ENCODE measurements at places on chromosomes 3 and 15.

DNA sequence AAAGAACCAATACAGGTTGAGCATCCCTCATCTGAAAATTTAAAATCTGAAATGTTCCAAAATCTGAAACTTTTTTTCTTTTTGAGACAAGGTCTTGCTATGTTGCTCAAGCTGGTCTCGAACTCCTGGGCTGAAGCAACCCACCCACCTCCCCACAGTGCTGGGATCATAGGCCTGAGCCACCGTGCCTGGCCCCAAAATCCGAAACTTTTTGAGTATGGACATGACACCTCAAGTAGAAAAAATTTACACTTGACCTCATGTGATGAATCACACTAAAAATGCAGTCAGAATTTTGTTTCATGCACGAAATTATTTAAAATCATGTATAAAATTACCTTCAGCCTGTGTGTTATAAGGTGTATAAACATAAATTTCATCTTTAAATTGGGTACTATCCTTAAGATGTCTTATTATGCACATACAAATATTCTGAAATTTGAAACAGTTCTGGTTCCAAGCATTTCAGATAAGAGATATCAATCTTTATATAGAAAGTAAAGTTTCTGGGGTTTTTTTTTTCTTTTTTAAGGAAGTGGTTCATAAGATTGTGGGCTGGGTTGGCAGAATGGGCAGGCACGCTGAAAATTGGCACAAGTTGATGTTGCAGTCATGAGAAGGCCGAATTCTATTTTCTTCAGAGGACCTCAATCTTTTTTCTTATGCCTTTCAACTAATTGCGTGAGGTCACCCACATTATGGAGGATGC is 72.5 kb downstream of the SPRED1 start:
- DNase-seq, result no peak

DNA sequence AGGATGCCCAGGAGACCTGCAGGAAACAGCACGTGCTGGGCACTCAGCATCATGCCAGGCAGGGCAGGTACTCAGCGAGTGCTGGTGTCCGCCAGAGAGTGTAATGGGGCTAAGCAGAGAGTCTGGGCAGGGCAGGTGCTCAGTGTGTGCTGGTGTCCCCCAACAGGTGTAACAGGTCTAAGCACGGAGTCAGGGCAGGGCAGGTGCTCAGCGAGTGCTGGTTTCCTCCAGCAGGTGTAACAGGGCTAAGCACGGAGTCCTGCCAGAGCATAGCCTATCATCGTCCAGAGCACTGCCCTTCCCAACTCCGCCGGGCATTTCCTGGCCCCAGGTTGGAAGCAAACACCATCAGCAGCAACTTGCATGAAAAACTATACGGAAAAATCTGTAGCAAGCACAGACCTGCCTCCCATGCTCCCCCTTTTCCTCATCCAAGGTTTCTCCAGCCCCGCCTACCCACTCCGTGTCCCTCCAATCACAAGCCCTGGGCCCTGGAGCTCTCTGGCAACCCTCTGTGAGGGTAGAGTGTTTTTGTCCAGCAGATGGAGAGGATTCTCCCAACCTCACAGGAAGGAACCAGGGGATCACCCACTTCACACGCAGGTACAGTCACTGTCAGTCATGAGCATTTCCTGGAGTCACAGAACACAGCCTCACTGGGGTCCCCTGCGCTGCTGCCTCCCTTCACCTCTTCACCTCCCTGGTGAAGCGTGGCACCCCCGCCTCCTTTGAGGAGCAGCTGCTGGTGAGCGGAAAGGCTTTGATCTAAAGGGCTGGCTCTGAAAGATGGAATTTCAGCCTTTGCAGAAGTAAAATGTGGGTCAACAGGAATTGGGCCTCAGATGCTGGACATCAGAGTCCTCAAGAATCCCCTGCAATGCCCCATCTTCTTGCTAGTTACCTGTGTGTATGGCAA is 302.5 kb downstream of the OCA2 start:
- DNase-seq, result no peak

DNA sequence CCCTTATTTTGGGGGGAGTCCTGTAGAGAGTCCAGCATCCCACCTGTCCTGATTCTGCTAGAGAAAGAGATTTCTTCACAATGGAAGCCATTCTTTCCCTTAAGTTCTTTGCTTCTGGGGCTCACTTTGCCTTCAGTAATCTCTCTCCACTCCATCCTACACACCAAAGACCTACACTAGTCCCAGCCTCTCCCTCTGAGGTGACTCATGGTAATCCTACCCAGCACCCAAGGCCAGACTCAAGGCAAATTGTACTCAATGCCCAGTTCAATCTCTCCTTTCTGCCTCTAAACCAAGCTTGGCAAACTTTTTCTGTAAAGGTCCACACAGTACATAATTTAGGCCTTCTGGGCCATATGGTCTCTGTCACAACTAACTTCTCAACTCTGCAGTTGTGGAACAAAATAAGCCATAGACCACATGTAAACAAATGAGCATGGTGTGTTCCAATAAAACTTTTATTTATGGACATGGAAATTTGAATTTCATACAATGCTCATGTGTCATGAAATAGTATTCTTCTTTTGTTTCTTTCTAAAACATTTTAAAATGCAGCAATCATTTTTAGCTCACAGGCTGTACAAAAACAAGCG is 72.5 kb downstream of the MRPL46 start:
- no peak for DNase-seq

- no peak for DNase-seq
These were observed 468.9 kb downstream of the MCTP2 start for GRCh38 chr15:94700211-94700610.

GRCh38 chr3:52097851-52098507 is 41.6 kb upstream of the DUSP7 start:
- DNase-seq, result no peak

- DNase-seq, result no peak
These were observed 11.0 kb downstream of the CD47 start for GRCh38 chr3:108079877-108080276.

DNA sequence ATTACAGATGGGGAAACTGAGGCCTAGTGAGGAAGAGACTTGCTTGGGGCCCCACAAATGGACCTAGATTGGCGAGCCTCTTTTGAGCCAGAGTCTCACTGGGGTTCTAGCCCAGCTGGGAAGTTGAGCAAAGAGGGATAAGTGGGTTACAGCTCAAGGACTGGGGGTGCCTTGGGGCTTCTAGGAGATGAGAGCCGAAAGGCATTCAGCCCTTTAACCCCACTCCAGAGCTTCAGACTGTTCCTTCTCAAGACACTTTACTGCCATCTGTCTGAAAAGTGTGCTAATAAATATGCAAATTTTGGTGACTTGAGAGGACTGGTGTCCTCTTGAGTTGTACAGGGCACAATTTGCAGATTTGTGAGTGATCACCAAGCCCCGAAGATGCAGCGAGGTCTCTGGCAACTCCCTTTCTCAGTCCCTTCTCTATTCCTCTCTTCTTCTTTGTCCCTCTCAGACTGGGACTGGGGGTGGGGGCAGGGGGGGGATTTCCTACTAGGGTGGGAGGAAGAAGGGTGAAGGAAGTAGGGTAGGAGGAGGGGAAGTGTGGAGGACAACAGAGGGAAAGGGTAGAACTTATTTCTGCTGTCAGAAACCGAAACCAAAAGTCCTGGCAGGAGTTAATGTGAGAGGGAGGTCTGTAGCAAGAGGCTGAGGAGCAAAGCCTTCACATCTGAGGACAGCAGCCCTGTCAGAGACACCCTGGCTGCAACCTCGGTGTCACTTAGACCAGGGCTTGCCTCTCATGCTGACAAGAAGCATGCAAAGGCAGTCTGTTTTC is 16.2 kb upstream of the ANKDD1A start:
- no peak for DNase-seq

DNA sequence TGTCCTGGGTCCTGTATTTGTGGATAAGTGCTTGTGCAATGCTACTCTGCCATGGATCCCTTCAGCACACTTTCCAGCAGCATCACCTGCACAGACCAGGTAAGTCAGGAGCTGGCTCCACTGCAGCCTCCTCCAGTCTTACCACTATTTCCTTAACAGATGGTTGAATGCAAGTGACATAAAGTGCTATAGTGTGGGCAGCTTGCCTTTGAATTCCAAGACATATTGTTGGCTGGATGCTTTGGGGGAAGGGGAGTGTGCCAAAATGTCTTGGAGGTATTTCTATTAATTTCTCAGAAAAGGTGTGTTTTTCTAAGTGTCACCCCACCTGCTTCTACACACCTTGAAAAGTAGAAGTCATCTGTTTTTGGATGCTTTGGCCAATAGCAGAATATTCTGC is 352.2 kb upstream of the SUCLG2 start:
- no peak for DNase-seq

GRCh38 chr3:19960696-19961095 is 13.8 kb downstream of the RAB5A start:
- no peak for DNase-seq

Measured in WERI-Rb-1 (cell line).